ENCODE measurements at places on chromosomes 3 and 15.

DNA sequence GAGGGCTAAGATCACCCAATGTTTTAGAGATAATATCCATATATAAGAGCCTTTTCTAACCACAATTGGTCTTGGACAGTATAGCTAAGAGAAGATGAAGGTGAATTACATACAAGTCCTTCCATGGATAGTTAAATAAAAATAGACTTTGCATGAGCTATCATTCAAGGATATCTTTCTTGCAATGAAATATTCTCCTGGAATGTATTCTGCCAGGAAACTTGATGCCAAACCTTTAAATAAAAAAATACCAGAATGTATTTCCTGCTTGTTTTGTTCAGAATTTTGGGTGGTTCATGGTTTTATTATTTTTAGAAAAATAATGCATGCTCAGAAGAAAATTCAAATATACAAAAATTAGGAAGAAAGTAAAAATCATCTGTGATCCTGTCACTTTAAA lies 88.8 kb upstream of the PPIB start:
- DNase-seq: no peak

DNA sequence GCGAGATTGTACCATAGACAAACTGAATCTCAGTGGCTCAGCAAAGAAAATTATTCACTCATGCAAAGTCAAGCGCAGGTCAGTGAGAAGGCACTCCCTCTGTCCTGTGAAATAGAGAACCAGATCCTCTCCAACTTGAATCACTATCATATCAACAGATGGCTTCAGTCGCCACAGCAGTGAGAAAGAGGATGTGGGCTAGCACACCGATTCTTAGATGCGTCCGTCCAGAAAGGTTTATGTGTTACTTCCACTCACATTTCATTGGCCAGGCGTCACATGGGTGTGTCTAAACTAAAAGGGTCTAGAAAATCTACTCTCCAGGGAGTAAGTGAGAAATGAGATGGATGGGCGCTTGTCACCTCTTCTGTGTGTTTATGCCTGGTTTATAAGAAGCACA lies 141.6 kb upstream of the KBTBD8 start:
- DNase-seq: no peak

DNA sequence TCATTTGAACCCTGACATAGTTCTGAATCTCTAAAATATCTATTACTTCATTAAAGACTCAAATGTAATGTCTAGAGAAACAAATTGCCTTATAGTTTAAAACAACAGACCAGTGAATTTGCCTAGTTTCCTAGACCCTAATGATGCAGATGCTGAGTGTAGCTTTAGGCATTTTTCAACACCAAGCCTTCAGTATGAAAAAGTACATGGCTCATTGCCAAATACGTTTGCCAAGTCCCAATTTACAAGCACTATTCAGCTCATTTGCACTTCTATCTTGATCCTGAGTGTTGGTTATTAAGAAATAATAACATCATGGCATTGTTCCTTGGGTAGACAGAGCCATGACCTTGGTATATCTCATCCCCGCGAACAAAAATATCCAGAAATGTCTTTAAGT lies 46.8 kb downstream of the EOMES start:
- no peak for DNase-seq

GRCh38 chr15:36961956-36962355 lies 138.4 kb downstream of the MEIS2 start:
- DNase-seq: no peak

- no peak for DNase-seq
Observed at GRCh38 chr3:45223889-45224727, 2.0 kb downstream of the TMEM158 start.

GRCh38 chr3:464255-464654 lies 267.7 kb downstream of the CHL1 start:
- DNase-seq: no peak

- no peak for DNase-seq
Observed at GRCh38 chr15:62622775-62623174, 419.8 kb upstream of the TPM1 start.

DNA sequence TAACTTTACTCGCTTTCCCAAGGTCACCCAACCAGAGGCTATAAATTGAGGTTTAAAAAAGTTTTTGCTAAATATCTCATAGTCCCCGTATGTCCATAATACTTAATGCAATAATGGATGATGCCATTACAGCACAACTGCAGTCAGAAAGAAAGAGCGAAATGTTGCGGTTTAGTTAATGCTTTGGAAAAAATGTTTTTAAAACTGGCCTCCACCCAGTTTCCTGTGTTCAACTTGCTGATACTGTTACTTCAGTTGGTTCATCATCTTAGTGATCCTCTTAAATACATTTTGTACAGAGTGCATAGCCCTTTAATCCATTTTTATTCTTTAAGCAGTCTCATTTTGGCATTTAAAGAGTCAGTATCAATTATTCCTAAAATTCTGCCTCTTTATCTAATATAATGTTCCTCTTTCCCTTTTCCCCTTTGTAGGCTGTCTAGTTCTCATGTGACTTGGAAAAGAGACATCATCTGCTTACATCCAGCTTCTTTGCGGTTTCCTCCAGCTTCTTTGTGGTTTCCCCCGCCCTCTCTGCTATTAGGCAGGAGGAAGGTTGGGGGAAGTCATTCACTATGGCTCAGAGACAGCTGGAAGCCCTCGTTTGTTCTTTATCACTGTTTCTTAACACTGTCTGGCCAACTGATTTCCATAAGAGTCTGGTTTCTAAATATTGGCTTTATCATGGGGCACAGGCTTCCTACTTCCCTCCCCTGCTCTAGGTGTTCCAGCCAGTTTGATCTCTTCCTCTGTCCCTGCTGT lies 154.3 kb downstream of the GOLIM4 start:
- DNase-seq: peak; percentile 66

GRCh38 chr15:100802421-100803170 lies 77.0 kb upstream of the ALDH1A3 start:
- DNase-seq: no peak

GRCh38 chr3:119104031-119104430 lies 41.9 kb upstream of the TEX55 start:
- DNase-seq: no peak

DNA sequence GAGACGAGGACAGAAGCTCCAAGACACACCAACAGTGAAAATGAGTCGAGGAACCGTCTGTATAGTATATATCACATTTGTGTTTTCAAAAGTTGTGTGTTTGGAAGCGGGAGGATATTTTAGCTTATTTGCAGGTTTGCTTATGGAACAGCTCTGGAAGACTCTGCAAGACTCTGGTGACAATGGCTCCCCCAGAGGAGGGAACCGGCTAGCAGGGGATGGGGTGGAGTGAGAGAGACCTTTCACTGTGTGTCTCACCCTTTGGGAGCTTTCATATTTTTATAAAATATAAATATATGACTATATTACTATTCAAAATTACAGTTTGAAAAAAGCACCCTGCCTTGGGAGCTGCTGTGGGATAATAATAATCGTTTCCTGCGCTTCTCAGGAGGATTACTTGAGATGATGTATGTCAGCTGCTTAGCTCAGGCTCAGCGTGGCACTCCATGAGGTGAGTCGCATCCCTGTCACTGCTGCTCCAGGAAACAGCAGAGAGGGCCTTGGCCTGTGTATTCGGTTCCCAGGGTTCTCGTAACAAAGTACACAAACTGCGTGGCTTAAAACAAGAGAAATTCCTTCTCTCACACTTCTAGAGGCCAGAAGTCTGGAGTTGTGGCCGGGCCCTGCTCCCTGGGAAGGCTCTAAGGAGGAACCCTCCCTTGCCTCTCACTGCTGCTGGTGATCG lies 183.9 kb downstream of the FAM43A start:
- no peak for DNase-seq

DNA sequence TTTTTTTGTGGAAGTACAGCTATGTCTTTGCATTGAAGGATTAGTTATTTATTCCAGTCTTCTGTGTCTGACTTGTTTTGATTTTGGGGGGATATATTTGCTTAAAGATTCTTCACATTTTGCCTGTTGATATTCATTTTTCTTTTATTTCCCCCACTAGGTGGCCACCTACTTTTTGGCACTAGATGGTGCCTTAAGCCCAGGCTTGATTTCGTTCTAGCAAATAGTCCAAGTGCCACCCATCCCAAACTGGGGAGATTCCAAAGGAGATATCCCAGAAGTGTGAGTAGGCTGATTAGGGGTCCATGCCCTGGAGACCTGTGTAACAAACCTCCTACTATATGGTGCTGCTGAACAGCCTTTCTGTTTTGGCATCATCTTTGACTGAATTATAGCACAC lies 80.0 kb upstream of the SPATA16 start:
- DNase-seq: no peak

DNA sequence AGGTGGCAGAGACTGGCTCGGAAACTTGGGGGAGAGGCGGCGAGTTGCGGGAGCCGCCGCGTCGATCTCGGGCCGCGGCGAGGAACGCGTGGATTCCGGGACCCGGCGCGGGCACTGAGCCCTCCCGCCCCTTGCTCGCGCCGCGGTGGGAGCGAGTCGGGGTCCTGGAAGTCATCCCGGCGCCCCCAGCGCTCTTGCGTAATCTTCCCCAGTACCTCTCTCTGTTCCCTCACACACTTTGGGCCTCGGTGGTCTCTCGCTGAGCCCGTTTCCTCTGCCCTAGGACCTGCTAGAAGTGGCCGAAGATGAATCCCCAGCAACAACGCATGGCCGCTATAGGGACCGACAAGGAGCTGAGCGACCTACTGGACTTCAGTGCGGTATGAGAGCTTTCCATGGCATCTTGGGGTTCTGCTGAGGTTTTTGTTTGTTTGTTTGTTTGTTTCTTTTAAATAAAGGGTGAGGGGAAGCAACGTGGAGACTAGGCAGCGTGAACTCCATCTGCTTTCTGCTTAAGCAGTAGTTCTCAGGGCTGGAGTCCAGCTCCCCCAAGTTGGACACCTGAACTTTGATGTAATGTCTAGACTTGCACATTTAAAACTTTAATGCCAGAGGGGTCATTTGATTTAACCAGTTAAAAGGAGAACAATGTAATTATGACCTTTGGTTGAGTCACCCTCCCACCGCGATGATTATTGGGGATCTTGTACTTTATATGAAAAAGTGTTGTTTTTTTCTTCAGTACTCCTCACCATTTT lies 1.3 kb downstream of the TCF12 start:
- peak; percentile 32 for DNase-seq

DNA sequence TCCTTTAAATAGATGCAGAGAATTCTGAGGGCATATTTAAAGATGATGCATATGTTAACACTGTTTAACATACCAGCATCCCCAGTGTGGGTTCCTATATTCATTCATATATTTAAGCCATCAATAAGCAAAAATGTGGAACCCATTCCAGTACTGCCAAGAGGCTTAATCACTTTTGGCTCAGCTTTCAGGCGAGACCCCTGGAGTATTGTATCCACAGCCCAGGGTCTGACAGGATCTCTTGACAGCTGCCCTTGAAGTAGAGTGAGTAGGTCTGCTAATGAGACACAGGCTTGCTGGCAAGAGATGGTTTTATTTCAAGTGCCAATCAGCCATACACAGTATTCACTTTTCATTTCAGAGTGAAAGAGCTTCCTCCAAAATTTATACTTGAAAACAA lies 367.3 kb downstream of the OCA2 start:
- no peak for DNase-seq
